ENCODE measurements at places on chromosomes 1 and 21.

- DNase-seq = no peak
Measured at GRCh38 chr1:97826820-97827219, 94.0 kb downstream of the DPYD start.

GRCh38 chr1:113990530-113990929 is 11.3 kb downstream of the OLFML3 start:
- no peak for DNase-seq

DNA sequence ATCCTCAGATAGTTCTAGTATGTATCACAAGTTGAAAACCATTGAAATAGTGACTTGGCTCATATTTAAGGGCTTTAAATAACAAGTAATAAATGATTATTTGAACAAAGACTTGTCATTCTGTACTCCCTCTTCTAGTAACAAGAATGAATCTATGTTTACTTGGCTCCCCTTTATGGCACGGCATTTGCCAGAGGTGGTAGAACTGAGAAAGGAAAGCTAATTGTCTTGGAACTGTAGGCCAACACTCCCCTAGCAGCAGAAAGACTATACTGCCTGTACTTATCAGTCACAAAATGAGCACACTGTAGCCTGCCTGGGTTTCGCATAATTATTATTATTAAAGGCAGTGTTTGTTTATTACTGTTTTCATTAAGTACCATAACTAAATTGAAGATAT is 29.6 kb upstream of the SMYD2 start:
- no peak for DNase-seq

- DNase-seq = peak; percentile 40
Measured at GRCh38 chr1:40450495-40451237, 390 bp downstream of the ZFP69B start.

GRCh38 chr1:169106921-169107602 is 572 bp downstream of the ATP1B1 start:
- no peak for DNase-seq

- DNase-seq = peak; percentile 26
Measured at GRCh38 chr21:17585875-17586450, 26.7 kb downstream of the BTG3 start.

GRCh38 chr1:96416701-96417444 is 304.7 kb upstream of the PTBP2 start:
- no peak for DNase-seq

DNA sequence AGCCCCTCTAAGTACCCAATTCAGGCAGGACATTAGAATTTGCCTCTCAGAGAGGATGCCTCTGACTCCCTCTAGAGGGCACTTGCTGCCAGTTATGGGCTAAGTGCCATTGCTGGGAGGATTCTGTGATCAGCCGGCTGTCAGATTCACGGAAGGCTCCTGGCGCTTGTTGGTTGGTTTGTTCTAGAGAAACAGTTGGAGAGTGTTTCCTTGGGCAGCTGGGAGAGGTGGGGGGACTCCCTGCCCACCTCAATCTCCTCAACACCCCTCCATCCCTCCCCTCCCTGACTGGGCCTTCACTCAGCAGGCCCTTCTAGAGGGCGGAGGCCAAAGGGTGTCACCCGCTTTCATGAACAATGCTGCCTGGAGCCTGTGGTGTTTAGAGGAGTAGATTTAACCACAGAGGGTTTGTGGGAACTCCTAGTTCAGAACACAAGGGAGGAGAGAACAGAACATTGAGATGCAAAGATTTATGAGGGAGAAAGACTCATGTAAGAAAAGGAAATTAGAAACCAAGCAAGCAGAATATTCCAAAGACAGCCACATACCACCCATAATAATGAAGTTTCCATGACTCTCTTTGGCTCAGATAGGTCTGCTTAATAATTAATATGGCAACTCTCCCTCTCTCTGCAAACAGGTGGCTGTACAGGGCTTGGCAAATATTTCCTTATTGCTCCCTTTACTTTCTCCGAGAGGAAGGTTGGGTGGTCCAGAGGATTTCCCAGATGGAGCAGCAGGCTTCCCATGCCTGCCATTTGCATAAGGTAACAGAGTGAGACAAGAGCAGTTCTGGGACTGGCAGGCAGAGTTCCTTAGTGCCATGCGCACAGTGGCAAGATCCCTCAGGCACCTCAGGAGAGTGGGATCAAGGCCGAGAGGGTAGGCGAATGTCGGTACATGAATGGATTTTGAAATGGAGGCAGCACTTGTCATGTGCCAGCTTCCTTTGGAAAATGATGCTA is 30.0 kb upstream of the ACP6 start:
- DNase-seq = peak; percentile 38

DNA sequence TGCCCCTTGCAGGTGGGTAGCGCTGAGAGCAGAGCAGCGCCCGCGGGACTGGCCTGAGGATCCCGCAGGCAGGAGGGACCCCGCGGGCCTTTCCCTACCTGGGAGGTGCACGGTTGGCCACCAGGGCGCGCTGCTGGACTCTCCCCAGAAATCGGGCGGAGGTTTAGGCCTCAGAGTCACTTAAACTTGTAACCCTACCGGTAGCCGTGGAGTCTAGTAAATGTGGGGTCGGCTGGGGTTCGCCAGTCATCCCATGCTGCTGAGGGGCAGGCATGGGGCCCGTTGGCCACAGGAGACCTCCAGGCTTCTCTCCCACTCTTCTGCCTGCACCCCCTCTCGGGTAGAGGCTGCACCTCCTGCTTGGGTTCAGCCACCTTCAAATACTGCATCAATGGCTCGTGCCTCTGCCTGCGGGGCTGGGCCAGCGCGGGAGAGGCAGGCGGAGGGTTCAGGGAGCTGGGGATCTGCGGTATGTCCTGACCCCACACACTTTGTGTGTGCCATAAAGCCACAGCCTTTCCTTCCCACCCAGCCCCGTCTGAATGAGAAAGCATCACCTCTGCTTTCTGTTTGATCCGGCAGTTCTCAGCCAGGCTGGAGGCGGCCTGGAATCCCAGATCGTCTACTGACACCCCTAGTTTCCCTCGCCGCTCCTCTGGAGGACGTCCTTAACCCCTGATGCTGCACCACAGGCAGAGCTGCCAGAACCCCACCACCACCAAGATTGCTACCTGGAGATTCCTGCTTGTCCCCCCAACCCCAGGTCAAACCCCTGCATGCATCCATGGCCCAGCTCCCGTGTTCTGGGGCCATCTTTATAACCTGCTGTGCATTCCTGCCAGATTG is 12.3 kb upstream of the GSTM4 start:
- DNase-seq = peak; percentile 74

DNA sequence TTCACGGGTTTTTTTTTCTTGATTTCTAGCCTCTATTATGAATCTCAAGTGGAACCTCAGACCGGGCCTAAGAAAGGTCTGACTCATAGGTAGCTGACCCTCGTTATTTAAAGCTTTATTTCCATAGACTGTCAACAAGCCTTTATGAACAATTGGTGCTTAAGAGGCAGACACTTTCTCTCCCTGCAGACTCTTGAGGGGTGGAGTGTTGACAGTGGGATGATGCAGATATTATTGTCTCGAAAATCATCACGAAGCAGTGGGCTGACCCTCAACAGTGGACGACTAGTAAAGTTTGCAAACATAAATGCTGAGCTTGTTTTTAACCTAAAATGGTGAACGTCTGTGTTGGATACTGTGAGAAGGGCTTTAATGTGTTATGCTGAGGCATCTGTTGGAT is 1.8 kb downstream of the SFT2D2 start:
- DNase-seq = no peak

- DNase-seq = no peak
Measured at GRCh38 chr1:117181630-117182041, 29.1 kb downstream of the VTCN1 start.

- no peak for DNase-seq
Measured at GRCh38 chr1:234539666-234540403, 60.9 kb upstream of the TARBP1 start.

GRCh38 chr1:31799895-31800673 is 15.7 kb downstream of the SPOCD1 start:
- no peak for DNase-seq

DNA sequence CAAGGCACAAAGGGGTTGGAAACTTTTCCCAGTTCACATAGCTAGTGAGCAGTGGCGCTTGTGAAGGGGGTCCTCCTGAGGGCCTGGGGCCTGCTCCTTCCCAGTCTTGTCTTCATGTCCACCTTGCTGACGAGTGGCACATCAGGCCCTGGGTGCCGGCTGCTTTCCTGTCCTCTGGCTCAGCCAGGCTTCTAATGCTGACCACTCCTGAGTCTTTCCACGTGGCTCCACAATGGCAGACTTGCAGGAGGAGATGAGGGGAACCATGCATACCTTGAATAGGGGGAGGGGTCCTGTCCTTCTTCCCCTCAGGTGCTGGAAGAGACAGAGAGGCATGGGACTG is 38.7 kb downstream of the MAPKAPK2 start:
- DNase-seq = no peak

GRCh38 chr1:28591708-28592320 is at the start of gene RAB42:
RAB42 (plus strand) TSS chr1:28592265; CDS start chr1:28592512, 247 bp downstream.
- no peak for DNase-seq

DNA sequence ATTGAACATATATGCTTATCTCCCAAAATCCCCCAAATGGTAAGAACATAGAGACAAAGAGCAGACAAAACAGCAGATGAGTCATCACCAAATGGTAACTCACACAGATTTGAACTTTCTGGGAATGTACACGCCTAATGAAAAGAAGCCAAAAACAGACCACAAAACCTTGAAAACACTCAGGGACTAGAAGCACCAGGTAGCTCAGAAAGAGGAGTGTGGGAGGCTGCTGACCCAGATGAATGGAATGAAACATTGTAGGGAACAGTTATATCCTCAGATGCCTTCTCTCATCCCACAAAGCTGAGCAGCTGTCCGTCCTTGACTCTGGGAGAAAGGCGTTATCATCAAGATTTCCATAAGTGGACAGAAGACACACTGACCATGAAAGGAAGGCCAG is 307.0 kb upstream of the USP25 start:
- DNase-seq = no peak

GRCh38 chr1:44643721-44644334 is 30.5 kb downstream of the TMEM53 start:
- no peak for DNase-seq

DNA sequence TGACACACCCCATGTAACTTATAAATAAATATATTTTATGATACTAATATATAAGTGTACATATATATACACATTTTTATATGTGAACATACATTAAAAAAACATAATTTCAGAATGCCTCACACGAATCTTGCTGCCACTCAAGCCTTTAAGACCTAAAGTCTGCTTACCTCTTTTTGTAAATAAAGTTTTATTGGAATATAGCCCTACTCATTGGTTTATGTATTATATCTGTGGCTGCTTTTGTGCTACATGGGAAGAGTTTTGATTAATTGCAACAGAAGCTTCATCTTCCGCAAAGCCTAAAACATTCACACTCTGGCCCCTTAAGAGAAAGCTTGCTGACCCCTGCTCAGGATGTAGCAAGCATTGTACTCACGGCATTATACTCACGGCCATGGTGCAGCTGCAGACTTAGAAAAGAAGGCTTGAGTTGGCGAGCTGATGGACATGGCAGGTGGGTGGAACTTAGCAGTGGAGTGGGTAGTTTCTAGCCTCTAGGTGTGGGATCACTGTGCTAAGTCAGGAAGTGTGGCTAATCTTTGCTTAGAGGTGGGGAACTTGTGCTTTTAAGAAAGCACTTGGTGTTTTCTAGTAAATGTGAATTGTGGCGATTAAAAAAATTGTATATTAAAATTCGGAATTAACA is 80.8 kb downstream of the DYRK1A start:
- no peak for DNase-seq

DNA sequence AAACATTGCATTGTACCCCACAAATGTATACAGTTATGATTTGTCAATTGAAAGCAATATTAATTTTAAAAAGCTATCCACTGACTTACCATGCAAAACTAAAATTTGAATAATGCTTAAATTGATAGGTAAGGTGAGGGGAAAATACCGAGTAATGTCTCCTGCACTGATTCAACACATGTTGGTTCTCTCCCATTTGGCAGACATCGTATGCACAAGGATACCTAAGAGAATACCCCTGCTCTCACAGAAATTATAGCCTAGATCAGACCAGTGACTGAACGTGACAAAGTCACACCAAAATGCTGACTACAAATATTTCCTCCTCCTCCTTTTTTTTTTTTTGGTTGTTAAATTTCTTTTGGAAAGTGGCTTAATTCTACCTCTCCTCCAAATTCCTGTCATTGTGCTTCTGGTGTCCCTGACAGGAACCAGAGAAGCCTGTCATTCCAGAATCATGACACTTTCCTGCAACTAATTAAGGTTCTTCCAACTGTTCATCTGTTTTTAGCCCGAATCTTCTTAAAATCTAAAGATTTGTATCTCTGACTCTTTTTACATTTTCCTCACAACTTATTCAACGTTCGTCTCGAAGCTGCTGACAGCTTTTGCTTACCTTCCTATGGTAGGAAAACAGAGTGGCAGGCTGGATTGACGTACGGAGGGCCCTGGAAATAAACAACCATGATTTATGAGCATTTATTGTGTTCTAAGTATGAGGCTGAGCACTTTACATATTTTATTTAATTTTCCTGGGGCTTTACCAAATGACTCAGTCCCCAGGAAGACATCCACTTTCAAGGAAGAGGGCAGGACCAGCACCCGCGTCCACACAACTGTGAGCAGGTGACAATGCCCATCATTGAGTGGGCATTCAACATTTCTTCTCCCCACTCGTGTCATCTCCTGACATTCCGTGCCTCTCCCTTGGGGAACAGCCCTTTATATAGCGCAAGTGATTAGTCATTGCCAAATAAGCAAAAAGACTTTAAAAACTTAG is 57.9 kb upstream of the KCNE2 start:
- DNase-seq = no peak

GRCh38 chr1:165397944-165398343 is 41.4 kb upstream of the LMX1A start:
- peak; percentile 17 for DNase-seq

DNA sequence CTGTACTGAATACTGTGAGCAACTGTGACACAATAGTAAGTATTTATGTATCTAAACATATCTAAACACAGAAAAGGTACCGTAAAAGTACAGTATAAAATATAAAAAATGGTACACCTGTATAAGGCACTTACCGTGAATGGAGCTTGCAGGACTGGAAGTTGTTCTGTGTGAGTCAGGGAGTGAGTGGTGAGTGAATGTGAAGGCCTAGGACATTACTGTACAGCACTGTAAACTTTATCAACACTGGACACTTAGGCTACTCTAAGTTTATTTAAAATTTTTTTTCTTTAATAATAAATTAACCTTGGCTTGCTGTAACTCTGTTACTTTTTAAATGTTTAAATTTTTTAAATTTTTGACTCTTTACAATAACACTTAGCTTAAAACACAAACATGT is 24.5 kb upstream of the SHCBP1L start:
- no peak for DNase-seq

- DNase-seq = peak; percentile 65
Measured at GRCh38 chr21:36792505-36792967, 93.6 kb downstream of the SIM2 start.

- no peak for DNase-seq
Measured at GRCh38 chr1:18469514-18469913, 11.2 kb upstream of the KLHDC7A start.

- DNase-seq = no peak
Measured at GRCh38 chr1:35432231-35432630, 125.0 kb downstream of the KIAA0319L start.

Measured in H54 (cell line).